WTC11 (cell line): ENCODE measurements at places on chromosomes 2 and 18.

DNA sequence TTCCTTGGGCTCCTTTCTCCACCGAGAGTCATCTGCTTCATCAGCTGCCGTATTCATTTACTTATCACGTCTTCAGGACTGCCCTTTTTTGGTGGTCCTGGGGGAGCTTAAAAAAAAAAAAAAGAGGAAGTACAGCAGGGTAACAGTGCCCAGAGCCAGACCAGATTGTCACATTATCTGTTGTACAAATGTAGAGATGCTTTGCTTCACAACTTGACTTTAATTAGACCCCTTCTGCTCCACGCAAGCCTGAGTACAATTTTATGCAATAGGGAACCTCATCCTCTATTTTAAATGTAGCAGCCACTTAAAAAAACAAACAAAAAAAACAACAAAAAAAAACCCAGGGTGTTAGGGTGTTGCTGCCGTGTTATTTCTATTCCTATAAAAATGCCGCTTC is 128.3 kb downstream of the PRPF40A start:
- DNase-seq = no peak

GRCh38 chr2:118179445-118179844 is 91.2 kb downstream of the INSIG2 start:
- no peak for DNase-seq

GRCh38 chr18:34710934-34711333 is 836 bp downstream of the DTNA start:
- no peak for DNase-seq

DNA sequence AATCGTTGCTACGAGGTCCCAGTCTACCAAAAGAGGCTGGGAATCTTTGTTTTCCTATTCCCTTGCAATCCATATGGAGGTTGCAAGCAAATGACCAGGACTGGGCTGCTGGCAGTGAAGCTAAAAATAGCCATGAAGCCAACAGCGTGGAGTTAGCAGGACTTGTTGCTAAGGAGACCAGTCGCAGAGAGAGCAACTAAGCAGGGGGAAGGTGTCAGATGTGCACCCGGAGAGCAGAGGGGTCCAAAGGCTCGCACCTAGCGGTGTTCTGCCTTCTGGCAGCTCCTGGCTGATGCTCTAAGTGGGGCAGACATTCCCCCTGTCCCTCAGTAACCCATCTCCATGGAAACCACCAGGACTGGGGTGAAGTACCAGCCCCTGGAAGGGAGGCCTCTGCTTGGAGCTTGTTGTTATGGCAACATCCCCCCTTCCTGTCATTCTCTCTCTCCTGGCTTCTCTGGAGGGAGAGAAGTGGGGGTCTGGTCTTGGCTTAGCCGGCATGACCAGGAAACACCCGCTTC is 84.6 kb downstream of the DNMT3A start:
- no peak for DNase-seq

DNA sequence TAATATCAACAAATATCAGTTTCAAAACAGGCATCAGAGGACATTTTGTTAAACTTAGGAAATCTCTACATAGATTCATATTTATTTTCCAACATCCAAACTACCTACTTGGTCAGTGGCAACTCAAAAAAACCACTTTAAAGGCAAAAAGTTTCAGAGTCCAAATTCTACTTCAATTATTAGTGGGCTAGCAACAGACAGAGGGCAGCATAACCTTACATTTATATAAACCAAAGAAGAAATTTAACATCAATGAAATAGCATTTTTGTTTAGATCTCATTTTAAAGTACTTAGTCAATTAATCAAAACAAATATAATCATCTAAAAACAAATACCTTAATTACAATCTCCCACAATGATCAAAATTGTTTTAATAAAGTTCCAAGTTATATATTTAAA is 33.3 kb downstream of the RTTN start:
- no peak for DNase-seq

- peak; percentile 61 for DNase-seq
Measured at GRCh38 chr2:10079870-10080535, at the start of gene CYS1. TSS of gene CYS1 (minus strand) at chr2:10080411. CDS start at chr2:10080223, 188 bp downstream.

DNA sequence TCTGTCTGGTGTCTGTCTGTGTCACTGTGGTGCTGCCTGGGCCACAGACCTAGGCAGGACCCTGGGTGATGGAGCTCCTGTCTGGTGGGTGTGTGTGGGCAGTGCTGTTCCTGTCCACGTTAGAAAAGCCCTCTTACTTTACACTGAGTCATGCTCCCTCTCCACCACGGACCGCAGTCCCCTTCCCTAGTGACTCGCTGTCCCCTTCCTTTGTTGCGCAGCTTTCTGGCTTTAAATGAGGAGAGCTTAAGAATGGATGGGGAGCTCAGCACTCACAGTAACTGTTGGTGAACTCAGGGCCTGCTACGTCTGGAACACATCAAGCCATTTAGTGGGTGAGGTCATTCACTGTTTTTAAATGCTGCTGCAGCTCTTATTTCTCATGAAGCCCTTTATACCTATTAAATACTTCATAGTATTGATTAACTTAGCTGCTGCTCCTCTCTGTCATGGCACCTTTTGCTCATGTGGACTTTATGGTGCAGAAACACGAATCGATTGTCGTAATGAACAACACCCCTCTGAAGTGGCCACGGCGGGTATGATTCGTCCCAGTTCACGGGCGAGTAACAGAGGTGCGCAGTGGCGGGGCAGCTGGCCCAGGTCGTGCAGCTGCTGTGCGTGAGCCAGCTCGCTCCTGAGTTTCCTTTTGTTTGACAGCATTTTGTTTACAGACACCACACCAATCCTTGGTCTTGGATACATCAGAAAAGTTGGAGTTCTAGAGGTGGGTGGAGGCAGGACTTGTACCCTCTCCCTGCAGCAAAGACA is 100.4 kb downstream of the LDLRAD4 start:
- no peak for DNase-seq

DNA sequence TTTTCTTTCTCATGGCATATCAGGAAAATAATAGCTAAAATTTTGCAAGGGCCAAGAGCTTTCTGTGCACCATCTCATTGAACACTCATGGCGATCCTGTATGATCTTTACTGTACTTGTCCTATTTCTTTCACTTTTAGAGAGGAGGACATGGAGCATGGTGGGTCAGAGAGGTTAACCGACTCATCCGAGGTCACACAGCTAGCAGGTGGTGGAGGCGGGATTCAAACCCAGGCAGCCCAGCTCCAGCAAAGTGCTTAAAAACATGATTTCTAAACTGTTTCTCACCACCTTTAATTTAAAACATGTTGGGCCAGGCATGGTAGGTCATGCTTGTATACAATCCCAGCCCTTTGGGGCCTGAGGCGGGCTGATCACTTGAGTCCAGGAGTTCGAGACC is 6.4 kb downstream of the NGEF start:
- no peak for DNase-seq

- DNase-seq = no peak
Measured at GRCh38 chr2:237869343-237870102, 10.1 kb downstream of the RAMP1 start.

GRCh38 chr2:231036131-231036530 is 1.2 kb upstream of the C2orf72 start:
- no peak for DNase-seq

- no peak for DNase-seq
Measured at GRCh38 chr2:6773694-6774044, 92.0 kb downstream of the CMPK2 start.

DNA sequence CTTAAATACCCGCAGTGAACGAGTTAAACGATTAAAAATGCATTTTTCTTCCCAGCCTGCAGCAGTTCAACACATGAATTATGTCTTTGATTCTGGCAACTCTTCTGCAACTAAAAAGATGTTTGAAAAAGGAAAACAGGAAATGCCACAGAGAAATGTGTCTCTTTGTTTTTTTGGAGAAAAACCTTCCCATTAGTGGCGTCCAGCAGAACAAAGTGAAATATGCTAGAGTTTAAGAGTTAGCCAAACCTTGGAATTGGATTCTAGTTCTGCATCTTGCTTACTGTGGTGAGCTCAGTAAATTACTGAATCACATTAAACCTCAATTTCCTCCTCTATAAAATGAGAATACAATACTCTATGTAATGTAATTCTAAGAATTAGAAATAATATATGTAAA is 900.2 kb upstream of the ACVR2A start:
- no peak for DNase-seq

DNA sequence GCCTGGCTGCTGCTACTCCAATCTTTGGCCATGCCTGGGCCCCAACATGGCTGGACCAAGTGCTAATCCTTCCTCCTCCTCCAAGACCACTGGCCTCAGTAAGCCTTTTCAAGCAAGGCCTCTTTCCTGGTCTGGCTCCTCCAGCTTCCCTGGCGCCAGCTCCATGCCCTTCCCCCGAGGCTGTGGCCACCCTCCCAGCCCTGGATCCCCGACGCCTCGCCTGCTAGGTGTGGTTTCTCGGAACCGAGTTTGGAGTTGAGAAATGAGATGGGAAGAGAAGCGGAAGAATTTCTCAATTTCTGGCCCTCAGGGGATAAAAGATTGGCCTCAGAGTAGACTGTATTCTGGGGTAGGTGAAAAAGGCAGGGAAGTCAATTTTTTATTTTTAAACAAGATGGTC is 46.4 kb downstream of the ADCY3 start:
- DNase-seq = no peak

DNA sequence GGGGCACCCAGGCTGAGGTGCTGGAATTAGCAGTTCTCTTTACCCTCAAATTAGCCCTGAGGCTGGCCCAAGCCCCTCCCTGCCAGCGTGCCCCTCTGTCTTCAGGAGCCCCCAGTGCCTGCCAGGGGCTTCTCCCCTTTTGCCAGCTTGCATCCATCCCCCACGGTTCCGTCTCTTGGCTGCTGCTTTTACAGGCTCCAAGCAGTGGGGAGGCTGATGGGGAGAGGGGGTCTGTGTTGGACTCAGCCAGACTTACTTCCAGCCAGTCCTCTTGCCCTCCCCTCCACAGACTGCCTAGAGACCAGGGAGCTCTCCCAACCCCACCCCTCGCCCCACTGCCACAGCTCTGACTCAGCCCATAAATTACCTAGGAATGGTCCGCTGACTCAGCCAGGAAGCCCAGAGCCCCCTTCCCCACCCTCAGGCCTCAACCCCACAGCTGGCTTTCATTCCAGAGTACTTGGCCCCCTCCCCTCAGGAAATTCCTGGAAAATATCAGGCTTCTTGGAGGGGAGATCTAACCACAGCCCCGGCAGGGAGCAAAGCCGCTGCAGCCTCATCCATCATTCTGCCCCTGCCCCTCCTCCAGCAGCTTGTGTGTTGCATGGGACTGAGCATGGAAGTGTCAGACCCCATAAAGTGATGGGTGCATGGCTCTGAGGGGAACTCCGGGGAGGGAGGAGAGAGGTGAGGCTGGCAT is 184.6 kb downstream of the ZFP36L2 start:
- DNase-seq = peak; percentile 50

DNA sequence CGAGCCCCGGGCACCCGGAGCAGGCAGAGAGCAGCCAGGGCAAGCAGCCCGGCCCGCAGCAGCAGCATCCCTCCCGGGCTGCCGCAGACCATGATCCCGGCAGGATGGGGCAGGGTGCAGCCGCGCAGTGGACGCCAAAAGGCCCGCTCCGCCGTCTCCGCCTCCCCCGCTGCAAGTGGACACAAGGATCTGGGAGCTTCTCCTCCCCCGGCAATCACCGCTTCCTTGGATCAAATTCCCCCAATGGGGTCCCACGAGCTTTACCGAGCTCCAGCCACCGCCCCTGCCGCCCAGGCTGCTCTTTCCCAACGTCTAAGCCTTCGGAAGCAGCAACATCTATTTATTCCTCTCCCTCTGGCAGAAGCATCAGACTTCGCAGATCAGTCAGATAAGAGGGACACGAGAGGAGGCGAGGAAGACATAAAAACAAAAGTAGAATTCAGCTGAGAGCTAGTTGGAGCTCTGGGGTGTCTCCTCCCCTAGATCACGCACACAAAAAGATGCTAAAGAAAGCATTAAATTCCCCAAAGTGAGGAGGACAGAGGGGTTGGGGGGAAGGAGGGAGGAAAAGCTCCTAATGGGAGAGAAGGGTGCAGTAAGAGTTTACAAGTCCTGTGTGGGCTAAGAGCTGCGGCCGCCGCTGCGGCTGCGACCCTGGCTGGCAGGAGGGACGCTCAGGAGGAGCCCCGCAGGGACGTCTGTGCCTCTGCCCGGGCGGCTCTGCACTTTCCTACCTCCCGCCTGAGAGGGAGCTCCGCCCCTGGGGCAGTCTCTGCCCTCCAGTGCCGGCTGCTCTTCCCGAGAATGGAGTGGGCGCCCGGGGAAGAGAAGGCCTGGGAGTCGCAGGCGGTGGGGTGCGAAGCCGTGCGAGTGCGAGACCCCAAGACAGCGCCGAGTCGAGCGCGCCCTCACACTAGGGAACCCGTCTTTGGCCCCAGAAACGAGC is at the start of gene FRZB:
Gene FRZB (minus strand): TSS at position 177 of the 946 bp plus-strand sequence. CDS start 85 bp downstream, at position 92.
- DNase-seq = peak; percentile 66

DNA sequence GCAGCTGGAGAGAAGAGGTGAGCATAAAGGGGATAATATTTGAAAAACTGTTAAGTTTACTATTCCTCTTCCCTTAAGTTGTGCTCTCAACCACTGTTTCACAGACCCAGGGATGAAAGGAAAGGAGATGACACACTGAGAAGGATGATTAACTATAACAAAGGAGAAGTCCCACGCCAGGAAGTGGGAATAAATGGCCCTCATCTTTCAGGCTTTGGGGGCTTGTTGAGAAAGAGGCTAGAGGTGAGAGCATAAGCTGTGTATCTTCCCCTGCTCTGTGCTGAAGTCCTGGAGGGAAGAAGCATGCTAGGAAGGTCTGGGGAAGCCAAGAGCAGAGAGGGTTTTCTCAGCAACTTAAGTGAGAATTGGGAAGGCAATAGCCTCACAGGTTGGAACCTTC is 399.1 kb upstream of the ATP5MC3 start:
- no peak for DNase-seq

GRCh38 chr2:63432373-63432772 is 155.9 kb downstream of the WDPCP start:
- DNase-seq = no peak

GRCh38 chr2:191552066-191552465 is 125.9 kb upstream of the NABP1 start:
- no peak for DNase-seq

GRCh38 chr18:44474591-44474990 is 206.1 kb upstream of the SETBP1 start:
- no peak for DNase-seq

DNA sequence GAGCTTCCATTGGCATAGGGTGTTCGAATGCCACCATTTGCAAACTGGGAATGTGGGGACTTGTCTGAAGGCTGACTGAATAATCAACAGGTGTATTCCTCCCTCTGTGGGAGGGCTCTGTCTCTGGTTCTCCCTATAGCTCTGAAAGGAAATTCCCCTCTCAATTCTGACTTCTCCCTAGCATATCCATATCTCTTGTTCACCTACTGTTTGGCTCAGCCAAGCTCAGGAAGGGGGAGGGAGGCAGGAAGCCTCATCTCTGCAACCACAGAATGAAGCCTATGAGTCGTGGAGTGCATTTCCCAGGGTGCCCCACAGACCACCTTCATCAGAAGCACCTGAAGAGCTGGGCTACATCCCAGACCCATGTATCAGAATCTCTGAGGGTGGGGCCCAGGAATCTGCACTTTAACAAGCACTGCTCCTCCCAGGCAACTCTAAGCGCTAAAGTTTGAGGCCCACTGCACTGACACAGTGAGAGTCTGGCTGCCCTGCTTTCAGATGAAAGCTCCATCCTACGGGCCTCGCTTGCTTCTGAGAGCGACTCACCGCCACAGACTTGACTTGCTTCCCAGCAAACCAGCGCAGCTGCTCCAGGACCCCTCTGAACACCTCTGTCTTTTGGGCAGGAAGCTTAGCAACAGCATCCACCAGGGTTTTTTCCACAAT is 32.0 kb downstream of the XDH start:
- no peak for DNase-seq

GRCh38 chr2:72982219-72982618 is 64.9 kb downstream of the EMX1 start:
- DNase-seq = no peak
